Renal pelvis (tissue), 12 donors: ENCODE measurements at places on chromosomes 12 and 14. TPM values are rescaled to one million over a fixed set of nuclear protein-coding genes. Genes with fewer than 3 reads are reported as not detected.

The MYF5 gene
- not detected for polyA plus RNA-seq

The PLEK2 gene
- 3.1 TPM for polyA plus RNA-seq

The SMCO2 gene
- 0.23 TPM for polyA plus RNA-seq

The KRT5 gene
- polyA plus RNA-seq = 0.44 TPM

The TTC9 gene
- polyA plus RNA-seq = 4.1 TPM

The AKAP6 gene
- 2.2 TPM for polyA plus RNA-seq
